ENCODE measurements at places on chromosomes 3 and 15.

DNA sequence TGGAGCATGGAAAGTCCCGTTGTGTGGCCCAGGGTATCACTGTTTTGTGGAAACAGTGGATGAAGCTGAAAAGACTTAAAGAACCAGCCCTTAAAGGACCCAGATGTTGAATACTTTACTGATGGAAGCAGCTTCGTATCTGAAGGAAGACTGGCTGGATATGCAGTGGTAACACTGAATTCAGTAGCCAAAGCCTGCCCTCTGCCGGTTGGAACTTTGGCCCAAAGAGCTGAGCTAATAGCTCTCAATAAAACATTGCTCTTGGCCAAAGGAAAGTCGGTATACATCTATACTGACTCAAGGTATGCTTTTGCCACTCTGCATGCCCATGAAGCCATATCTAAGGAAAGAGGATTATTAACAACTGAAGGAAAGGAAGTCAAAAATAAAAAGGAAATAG is 885.4 kb downstream of the PDCD6IP start:
- DNase-seq, result no peak

- no peak for DNase-seq
Measured at GRCh38 chr3:53775834-53776251, 70.4 kb downstream of the CHDH start.

GRCh38 chr3:112464264-112464663 is 35.0 kb downstream of the BTLA start:
- no peak for DNase-seq

- DNase-seq, result no peak
Measured at GRCh38 chr3:187039100-187039722, 100.1 kb downstream of the RPL39L start.

DNA sequence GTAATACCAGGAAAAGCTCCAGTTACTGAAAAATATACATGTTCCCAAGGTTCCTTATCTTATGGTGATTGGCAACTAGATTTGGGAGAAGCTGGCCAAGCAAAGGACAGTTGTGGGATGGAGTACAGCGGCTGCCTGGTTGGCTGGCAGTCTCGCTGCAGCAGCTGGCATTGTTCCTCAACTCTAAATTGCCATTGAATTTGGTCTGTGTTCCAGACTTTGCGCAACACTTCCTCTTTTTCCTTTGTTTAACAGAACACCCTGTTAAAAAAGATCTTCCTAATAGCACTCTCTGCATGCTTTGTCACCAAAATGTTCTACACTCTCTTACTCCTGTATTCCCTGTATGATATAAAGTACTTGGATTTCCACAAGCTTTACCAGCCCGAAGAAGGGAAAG is 420.6 kb upstream of the RBMS3 start:
- no peak for DNase-seq

- no peak for DNase-seq
Measured at GRCh38 chr3:31091748-31092147, 197.3 kb upstream of the GADL1 start.

GRCh38 chr3:169391672-169392071 is 271.8 kb downstream of the MECOM start:
- no peak for DNase-seq

DNA sequence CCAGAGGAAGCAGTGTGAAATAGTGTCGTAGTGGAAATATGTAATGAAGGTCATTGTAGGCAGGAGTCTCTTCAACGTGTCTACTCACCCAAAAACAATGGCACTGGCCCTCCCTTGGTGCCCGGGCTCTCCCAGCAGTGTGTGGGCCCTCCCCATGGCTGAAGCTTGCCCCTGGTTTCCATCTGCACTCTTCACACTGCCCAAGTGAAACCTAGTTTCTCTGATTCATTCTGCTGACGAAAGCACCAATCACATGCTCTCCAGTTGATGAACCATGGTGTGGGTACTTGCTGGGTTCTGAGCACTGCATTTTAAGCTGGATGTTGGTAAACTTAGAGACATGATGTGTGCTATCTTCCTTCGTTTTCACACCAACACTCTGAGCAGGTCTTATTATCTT is 61.0 kb upstream of the AGBL1 start:
- DNase-seq, result no peak

- peak; percentile 32 for DNase-seq
Measured at GRCh38 chr15:72197460-72198355, at the start of gene GRAMD2A. GRAMD2A (minus strand) TSS chr15:72197787.

DNA sequence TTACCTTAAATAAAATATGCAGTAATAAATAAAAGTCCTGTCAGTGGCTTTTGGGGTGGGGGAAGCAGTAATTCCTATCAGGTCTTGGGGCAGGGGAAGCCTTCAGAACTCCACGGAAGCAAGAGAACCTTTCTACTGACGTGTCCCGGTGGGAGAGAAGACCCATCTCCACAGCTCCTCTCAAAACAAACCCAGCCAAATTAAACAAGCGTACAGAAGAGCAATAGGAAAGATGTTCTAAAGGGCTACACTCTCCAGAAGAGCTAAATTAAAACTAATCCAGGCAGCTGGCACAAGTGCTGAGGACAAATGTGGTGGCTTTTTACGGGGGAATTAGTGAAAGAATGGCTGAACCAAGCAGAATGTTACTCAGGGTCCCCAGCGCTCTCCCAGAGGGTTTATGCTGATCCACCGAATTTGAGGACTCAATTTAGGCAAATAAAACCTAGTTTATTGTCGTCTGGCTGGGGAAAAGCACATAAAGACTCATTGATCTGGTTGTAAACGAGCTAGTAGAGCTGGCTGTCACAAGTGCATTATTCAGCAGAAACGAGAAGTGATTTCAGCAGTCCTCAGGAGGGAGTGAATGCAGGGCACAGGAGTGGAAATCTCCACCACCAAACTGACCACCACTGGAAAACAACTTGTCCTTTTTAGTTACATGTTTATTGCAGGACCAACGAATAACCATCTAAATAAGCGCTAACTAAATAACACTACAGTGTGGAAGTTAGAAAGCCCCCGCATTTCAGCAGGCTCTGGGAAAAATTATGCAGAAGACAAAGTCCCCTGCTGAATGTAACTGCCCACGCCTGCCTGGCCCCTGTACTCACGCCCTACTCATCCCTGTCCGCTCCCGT is 13.5 kb downstream of the BFSP2 start:
- no peak for DNase-seq

- no peak for DNase-seq
Measured at GRCh38 chr3:43676441-43676840, 14.3 kb upstream of the ABHD5 start.

- no peak for DNase-seq
Measured at GRCh38 chr3:132788301-132788671, 66.1 kb upstream of the NPHP3 start.

GRCh38 chr3:142861926-142862325 is 27.0 kb downstream of the PCOLCE2 start:
- no peak for DNase-seq

GRCh38 chr3:125401402-125401801 is 26.3 kb upstream of the ZNF148 start:
- DNase-seq, result no peak

- DNase-seq, result no peak
Measured at GRCh38 chr15:85388566-85389305, 8.3 kb downstream of the AKAP13 start.

DNA sequence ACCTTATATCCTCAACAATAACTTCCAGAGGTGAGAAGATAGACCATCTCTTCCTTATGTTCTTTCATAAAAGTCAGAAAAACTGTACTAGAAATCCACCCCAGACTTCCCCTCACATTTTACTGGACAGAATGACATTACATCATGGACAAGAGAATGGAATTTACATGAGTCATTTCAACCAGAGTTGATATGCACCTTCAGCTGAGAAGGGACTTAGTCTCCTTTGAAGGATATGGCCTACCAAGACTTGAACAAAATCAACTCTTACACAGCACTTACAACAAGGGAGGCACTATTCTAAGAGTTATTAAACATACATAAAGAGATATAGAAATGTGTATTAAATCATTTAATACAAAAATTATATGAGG is 380.0 kb upstream of the DPH6 start:
- DNase-seq, result no peak

DNA sequence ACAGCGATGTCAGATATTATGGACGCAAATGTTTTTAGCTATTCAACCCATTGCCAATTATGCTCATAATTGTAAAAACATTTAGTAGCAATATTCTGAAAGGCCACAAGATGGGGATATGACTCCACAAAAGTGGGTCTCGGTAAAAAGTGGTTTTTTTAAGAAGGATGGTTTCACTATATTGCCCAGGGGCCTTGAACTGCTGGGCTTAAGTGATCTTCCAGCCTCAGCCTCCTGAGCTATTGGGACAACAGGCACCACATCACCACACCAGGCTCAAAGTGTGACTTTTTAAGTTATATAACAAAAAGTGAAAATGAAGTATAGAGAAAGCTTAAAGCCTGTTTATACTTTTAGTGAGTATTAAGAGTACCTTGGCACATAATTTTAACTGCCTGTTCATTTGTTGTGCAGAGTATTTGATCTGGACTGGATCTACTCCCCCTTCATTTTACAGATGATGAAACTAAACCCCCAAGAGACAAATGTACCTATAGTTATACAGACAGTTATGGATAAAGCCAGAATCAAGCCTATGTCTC is 9.4 kb downstream of the NAA50 start:
- DNase-seq, result peak; percentile 16

- no peak for DNase-seq
Measured at GRCh38 chr3:11510356-11510755, 133.4 kb downstream of the VGLL4 start.

- DNase-seq, result no peak
Measured at GRCh38 chr3:135806317-135806716, 159.2 kb upstream of the PPP2R3A start.

GRCh38 chr15:73650416-73651126 is 17.4 kb upstream of the NPTN start:
- no peak for DNase-seq

DNA sequence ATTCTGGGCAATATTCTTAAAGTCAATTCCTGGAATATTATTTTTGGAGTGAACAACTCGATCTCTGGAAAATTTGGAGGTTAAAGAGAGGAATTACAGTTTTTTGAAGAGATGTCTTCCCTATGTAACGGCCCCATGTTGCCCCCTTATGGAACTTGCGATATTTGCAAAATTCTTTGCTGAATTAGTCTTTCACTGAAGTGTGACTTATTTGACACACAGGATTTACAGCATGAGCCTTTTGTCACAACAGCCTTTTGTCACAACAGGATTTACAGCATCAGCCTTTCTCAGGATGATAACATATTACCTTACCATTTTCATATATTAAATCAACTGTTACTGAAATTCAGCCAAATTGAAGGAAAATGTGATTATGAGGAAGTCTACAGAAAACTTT is 37.8 kb upstream of the SPTSSB start:
- DNase-seq, result no peak

DNA sequence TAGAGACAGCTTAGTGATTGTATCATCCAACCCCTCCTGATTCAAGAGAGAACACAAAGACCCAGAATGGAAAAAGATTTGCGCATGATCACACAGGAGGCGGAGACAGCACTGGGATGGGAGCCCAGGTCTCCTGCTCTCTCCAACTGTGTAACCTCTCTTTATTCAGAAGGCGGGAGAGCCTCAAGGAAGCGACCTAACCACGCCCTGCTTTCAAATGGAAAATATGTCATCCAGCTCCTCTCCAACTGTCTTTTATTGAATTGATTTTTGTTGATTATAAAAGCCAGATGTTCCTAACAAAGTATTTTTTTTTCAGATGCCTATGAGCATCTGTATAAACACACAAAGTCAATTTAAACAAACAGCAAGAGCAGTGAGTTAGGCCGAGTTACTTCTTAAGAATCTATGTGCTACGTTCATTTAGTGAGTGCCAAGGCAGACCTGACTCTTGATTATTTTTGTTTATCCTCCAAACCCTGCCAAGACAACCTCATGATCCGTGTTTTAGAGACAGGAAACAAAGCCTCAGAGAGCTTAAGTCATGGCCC is 74.5 kb downstream of the BFSP2 start:
- no peak for DNase-seq

- DNase-seq, result no peak
Measured at GRCh38 chr3:40043444-40043755, 234.0 kb downstream of the MYRIP start.

DNA sequence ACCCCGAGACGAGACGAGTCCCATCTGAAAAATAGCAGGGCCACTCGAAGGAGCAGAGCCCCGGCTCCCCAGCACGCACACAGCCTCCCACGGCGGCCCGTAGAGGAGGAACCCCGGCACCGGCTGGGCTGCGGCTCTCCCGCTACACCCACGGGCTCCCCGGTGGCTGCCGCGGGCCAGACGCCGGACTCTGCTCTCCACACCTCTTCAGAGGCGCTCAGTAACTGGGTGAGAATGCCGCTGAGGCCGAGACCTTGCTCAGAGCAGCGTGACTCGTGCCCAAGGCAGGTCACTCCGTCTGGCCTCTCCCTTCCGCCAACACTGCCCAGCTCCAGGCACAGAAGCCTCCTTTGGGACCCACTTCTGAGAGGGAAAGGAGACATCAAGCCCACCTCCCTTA is 34.4 kb downstream of the TNK2 start:
- DNase-seq, result no peak

DNA sequence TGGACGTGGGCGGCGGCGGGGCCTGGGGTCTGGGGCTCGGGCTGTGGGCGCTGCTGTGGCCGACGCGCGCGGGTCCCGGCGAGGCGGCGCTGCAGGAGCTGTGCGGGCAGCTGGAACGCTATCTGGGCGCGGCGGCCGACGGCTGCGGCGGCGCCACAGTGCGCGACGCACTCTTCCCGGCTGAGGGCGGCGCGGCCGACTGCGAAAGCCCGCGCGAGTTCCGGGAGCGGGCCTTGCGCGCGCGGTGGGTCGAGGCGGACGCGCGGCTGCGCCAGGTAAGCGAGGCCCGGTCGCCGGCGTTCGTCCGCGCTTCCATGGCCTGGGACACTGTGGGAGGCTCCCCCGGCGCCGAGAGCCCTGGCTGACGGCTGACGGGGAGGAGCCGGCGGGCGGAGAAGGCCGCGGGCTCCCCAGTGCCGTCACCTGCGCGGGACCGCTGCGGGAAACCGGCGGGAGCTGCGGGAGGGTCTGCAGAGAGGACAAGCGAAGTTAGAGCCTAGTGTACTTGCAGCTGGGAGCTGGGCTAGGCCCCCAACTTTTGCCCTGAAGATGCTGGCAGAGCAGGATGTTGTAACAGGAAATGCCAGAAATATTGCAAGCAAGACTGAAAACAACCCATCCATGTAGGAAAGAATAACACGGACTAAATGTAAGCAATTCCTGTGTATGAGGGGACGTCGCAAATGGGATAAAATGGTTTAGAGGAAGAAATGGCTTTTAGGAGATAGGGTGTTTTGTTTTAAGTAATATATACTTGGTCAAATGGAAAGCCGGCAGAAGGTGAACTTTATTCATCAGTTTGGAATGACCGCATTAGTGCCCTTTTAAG is 847 bp downstream of the WHAMM start:
- peak; percentile 15 for DNase-seq

- no peak for DNase-seq
Measured at GRCh38 chr3:27673701-27674100, 48.4 kb downstream of the EOMES start.

GRCh38 chr3:40996382-40996781 is 202.9 kb upstream of the CTNNB1 start:
- DNase-seq, result no peak

DNA sequence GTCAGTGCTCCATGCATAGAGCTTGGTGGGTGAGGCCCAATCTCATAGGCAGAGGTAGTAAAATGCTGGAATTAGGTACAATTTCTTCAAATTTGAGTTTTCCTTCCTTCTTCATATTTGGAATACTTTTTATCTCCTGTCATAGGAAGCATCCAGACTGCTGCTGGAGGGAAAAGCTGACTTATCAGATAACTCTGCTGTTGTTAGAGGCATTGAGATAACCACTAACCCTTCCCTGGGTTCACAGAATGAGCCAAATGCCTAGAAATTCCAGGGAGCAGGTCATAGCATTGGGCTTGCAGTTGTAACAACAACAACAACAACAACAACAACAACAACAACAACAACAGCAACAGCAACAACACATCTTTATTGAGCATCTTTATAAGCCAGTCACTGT is 332.7 kb downstream of the PDCD6IP start:
- DNase-seq, result no peak
